Activated gamma-delta T cell treated with anti-CD3 and anti-CD28 coated beads, Interleukin-2, amount 50 U/mL, for 16 hours (primary cell): ENCODE measurements at places on chromosomes 4 and X.

GRCh38 chrX:18927558-18927957, 56.4 kb downstream of the PHKA2 start:
- no peak for DNase-seq

DNA sequence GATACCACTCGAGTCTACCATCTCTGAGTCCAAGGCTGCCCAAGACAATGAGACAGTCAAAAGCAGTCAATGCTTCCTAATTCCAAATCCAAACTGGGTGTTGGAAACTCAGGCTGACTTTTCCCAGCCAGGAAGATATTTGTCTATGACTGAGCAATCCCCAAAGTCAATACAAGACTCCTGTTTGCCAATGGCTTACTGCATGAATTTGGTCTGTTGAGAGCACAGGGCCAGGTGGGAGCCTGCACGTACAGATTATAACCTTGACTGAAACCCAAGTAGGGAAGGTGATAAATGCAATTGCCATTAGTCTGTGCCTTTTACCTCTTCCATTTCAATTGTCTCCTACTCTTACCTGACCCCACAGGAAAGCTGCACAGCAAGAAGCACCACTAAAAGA, 72.6 kb upstream of the PPARGC1A start:
- DNase-seq = no peak

DNA sequence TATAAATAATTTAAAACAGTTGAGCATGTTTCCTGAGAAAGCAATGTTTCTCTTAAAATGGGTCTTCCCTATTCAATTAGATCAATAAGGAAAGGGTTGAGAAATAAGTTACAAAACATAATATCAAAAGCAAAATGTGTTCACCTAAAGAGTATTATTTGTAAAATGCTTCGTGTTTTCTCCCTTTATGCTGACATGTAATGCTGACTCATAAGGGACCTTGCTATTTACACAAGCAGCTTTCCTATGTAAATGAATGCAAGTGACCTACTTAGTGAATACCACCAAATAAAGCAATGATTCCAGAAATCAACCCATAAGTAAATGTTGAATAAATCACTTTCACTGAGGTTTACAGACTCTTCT, 91.5 kb downstream of the ELOVL6 start:
- DNase-seq = no peak

- no peak for DNase-seq
Observed at GRCh38 chr4:2728806-2729532, 27.2 kb downstream of the TNIP2 start.
